Activated CD8-positive, alpha-beta memory T cell treated with anti-CD3 and anti-CD28 coated beads for 1 hour (primary cell): ENCODE measurements at places on chromosomes 4 and X.

GRCh38 chr4:4726051-4726450, 133.4 kb upstream of the MSX1 start:
- no peak for DNase-seq

DNA sequence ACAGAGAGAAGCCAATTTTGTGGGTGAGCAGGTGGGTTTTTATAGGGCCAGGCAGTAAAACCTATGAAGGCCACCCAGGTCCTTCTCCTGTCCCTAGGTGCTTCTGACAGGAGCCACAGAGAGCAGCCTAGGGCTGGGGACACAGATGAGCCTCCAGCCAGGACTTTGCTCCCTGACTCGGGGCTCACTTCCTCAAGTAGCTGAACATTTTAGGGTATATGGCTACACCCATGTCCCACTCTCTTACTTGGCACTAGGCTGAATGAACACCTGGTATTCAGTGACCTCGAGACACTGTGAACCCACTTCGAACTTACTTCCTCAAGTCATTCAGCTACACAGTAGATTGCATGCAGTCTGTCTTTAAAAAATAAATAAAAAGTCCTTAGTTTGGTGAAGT, 217.3 kb downstream of the MID1IP1 start:
- no peak for DNase-seq

- no peak for DNase-seq
Observed at GRCh38 chr4:4852591-4853362, 6.7 kb upstream of the MSX1 start.

- no peak for DNase-seq
Observed at GRCh38 chr4:109462297-109462696, 28.7 kb downstream of the SEC24B start.

- DNase-seq: no peak
Observed at GRCh38 chrX:44422631-44423030, 79.2 kb upstream of the EFHC2 start.

DNA sequence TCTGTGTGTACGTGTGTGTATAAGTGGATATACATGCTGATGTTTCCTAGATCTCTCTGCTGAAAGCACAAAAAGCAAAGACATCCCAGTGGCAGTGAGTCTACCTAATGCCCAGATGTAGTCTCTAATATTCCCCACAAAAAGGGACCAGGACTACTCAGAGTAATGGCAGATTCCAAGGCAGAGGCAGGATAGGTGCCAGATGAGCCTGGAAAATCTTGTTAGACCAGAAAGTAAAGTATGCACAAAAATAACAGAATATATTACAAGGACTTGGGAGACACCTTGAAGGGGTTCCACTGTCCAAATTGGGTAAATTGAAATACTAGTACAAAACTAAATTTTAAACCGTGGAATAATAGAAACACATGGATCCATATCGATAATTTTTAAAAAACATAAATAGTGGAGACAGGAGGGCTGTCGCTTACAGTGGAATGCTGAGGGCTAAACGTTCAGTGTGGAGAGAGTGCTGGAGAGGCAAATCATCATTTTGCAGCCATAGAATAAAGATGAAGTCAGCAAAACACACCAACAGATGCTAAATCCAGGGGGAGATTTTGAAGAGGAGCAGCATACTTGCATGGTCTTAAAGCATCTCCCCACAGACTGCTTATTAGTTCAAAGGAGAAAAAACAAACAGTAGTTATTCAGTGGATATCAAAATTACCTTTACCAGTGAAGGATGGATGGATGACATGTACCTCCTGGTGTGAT, 123.4 kb upstream of the TSPAN5 start:
- no peak for DNase-seq

GRCh38 chrX:106649523-106650428, 38.0 kb downstream of the RADX start:
- DNase-seq: no peak

DNA sequence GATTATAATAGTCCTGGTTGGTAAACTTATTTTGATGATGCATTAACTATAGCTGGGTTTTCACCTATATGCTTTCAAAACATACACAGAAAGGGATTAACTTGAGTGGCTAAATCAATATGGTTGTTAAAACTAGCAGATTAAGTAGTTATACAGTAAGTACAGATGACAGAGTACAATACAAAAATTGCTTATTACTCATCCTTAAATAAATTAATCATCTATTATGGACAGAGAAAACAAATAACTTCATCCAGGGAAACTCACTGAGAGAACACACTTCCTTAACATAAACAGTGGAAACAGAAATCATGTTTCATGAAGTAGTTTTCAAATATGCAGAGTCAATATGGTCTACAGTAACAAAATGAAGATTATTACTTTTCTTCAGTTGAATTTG, 133.4 kb downstream of the AREG start:
- DNase-seq: no peak

DNA sequence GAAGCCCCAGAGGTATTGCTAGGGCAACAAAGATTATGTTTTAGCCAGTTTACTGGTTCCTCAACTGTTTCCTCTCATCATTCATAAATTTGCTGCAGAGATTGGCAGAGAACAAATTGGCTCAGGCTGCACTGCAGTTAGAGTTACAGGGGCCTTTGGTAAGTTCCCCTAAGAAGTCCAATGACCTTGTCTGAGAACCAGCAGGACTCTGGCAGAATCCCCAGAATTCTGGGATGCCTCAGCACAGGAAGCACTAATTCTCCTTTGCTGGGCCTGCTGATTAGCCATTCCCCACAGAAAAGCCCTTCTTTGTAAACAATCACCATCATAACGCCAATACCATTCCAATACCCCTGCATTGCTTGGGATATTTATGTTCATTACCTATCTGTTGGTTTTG, 151.3 kb downstream of the USP46 start:
- DNase-seq: no peak

DNA sequence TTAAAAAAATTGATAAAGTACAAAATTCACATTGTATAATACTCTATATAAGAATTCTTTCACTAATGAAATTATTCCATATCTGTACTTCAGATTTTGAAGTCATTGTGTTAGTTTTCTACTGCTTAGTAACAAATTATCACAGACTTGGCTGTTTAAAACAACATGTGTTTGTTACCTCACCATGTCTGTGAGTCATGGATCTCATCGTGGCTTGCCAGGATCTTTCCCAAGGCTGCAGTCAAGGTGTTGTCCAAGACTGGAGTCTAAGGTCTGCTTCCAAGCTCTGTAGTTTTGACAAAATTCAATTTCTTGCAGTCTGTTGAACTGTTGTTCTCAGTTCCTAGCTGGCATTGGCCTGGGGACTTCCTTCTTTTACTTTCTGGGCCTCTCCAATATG, 1286.9 kb downstream of the ADGRL3 start:
- no peak for DNase-seq

DNA sequence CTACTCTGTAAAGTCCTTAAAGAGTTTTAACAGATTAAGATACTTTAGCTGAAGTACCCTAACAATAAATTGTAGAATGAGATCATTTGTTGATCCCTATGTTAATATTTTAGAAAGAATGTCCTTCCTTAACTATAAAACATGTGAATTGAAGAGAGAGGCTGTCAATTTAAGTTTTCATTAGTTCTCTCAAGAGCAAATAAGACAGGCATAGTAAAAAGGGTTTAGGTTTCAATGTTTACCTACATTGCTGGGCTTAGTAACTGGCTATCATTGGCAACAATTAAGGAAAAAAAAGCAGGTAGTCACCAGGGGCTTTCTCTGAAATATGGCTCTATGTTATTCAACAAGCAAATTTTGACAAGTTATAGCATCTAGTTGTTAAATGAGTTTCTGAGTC, 91.5 kb downstream of the ATRX start:
- DNase-seq: no peak

- DNase-seq: no peak
Observed at GRCh38 chr4:103719105-103719829, 518 bp downstream of the TACR3 start.

DNA sequence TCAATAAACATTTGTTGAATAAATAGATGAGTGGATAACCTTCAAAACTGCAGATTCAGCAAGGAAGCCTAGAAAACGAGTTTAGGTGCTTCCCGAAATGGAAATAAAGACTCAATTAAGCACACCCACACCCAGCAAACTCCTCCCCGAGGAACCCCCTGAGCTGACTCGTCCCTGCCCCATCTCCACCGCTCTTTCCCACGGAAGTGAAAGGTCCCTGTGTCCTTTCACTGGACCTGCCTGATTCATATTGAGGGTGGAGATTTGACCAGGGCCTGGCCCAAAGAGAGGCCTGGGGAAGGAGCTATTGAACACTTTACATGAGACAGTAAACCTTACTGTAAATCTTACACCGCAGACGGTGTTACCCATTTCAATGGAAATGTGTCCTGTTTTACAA, 129.1 kb downstream of the CPZ start:
- DNase-seq: no peak
